ENCODE measurements at places on chromosomes 12 and 14.
A peak's percentile ranks its signal among the peaks of the same experiment; 100 is the strongest.

DNA sequence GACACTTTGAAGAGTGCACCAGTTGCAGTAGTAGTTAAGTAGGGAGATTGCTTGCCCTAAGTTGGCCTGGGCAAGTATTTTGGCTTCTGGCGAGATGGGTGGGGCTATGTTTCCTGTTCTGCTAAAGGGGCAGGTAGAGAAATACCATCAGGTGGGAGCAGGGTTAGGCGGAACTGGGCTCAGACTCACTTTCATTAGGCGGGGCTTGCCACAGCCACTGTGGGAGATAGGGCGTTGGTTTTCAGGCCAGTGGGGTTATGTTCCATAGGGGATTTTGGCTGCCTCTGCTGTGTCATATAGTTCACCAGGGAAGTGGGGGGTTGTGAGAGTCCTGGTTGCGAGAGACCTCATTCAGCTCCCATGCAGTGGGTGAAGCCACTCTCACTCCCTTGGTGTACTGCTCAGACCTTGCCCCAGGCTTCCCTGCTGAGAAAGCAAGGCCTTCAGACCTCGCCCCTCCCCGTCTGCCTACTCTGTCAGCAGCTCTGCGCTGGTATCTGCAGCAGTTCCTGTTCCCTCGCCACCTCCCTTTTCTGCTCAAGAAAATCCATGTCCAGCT is 43.3 kb downstream of the AEBP2 start:
- peak; percentile 72 for DNase-seq

- DNase-seq, result no peak
These were observed 839 bp downstream of the GSG1 start for GRCh38 chr12:13102461-13103195.

DNA sequence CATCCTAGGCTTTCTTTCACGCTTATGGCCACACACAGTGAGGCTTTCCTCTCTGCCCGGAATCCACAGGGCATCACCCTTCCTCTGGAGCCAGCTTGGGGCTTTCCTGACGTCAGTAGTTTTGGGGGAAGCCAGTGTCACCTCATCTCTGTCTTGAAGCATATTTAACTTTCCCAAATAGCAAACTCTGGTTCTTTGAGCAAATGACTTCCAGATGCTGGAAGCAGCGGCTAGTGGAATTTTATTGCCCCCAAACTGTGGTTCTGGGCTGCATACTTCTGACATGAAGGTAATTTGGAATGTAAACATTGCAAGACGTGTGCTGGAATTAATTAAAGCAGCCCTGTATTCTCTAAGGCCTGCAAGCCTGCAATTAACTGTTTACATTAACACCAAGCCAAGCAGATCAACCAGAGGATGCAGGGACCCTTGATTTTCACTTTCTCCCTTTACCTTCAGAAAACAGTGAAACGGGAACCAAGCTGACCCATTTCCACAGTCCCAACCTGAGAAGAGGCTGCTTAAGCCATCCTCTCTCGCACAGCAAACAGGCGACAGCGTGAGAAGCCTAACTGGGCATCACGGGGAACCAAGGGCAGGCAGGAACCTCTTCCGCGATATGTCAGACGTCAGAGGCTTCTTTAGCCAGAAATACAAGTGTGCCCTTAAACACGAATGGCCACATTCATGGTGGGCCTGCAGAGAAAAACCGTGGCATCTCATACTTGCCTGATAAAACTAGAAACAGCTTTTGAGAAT is 258.4 kb downstream of the CACNA1C start:
- no peak for DNase-seq

- DNase-seq, result peak; percentile 66
These were observed 740 bp upstream of the PRPF40B start for GRCh38 chr12:49622501-49623141.

DNA sequence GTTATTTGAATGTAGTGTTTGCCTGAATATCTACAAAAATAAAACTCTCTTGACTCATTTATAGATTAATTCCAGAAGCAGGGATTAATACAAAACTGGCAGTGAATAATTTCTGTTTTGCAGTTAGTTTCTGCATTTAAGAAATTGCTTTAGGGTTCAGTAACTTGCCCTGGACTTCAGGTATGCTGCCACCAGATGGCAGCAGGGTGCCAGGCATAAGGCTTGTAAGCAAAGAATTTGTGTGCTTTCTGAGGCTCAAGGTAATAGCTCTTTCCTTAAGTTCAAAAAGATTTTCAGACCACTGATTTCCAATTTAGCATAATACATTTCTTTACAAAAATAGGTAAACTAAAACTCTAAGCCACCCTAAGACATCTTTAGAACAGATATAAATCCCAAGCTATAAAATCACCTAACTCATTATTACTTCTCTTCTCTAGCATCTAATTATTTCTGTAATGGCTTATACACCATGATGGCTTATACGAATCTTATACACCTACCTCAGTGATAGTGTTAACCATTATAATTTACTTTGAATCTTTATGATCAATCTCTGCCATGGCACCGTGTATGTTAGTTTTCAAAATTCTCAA is 398.3 kb downstream of the APAF1 start:
- DNase-seq, result peak; percentile 67
